OCI-M1 (cell line): ENCODE measurements at places on chromosomes 1 and 21.
A peak's percentile ranks its signal among the peaks of the same experiment; 100 is the strongest.

DNA sequence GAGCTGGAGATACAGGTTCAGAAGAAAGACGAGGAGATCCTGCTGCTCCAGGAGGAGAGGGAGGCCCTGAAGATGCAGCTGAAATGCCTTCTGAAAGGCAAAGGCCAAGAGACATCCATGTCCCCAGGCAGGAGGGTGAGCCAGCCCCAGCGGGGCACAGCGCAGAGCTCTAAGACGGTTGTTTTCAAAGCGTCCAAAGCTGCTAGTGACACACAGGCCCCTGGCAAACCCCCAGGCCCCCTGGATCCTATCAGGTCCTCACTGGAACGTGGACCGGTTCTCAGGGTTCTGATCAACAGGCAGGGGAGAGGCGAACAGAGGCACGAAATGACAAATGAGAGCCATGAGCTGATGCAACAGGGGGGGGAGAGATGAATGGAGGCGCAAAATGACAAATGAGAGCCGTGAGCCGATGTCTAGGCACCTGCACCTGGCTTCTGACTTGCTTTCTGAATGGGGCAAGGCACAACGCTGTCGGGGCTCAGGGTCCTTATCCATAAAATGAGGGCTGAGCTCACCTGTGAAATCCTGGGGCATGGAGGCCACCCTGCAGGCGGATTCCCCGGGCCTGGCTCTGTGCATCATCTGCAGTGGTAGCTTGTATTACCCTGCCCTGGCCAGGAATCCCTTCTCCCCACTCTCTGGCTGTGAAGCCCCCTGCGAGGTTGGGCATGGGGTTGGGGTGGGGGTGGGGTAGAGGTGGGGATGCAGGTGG lies 9.2 kb downstream of the CCDC27 start:
- no peak for DNase-seq

- peak; percentile 69 for DNase-seq
Measured at GRCh38 chr21:21955204-21955603, 957.0 kb downstream of the NCAM2 start.

DNA sequence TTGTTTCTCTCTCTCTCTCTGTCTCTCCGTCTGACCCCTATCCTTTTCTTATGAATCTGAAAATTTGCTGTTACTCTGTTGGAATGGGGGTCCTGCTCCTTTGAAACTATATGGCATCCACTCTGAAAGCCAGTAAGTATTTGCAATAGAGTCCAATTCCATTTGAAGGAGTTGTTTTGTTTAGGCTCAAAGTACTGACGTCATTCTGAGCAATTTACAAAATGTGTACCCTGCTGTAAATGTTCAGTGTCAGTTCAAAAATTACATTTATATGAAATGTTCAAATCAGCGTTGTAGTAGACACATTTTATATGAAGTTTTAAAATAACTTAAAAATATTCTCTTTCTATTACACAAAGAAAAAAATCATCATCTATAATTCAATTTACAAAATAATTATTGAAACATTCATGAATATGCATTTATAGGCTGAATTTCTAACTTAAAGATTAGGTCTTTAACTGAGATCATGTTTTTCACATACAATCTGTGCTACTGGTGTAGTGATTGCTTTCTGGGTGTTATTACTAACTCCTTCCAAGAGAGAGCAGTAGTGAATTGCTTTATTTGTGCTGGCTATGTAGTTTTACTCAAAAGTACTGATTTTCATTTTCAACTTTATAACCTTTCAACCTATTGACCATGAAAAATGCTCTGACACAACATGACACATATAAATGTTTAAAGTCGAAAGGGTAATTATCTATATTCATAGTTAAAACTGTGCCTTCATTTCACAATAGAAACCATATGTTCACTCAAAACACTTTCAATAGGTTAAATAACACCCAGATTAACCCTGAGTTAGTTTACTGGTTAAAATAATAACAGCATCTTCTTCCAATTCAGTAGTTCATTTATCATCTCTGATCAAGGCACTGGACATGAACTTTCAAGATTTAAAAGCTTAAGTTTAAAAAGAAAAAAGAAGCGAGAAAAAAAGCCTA lies 253.1 kb upstream of the ADGRL4 start:
- peak; percentile 60 for DNase-seq

DNA sequence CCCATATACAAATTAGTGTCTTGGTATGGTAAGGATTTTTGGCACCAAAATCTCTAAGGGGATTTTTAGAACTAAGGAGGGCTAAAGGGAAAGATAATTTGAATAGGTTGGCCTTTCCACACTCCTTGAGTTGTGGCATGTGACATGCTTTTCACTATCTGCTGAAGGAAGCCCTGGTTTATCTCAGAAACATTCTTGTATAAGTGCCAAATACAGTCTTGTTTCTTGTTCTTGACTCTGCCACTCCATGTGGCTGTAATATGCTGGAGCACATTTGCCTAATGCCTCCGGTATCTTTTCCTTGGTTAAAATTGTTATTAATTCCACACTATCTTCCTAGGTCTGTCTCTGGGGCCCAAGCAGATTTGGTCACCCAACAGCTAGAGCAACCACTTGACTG lies 457.0 kb downstream of the USP25 start:
- peak; percentile 44 for DNase-seq

GRCh38 chr1:56838759-56839158 lies 15.8 kb upstream of the C8A start:
- DNase-seq = no peak

- DNase-seq = no peak
Measured at GRCh38 chr1:168963601-168964000, 142.9 kb upstream of the ATP1B1 start.

DNA sequence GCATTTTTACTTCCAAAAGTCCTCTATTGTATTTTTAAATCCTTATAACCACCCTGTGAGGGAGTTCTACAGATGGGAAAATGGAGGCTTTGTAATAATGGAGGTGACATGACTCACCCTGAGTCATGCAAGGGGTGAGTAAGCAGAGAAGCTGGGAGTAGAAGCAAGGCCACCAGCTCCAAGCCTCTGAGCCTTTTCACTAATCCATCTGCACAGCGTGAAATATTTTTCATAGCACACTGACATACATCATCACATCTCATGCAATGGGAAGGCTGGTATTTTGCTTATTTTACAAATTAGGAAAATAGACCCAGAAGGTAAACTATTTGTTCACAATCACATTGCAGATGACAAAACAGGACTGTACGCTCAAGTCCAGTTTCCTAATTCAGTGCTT lies 96.9 kb downstream of the KCNH1 start:
- peak; percentile 27 for DNase-seq

GRCh38 chr21:15221799-15222386 lies 157.1 kb upstream of the NRIP1 start:
- no peak for DNase-seq

- DNase-seq = no peak
Measured at GRCh38 chr21:33667636-33668035, 25.3 kb downstream of the ITSN1 start.

DNA sequence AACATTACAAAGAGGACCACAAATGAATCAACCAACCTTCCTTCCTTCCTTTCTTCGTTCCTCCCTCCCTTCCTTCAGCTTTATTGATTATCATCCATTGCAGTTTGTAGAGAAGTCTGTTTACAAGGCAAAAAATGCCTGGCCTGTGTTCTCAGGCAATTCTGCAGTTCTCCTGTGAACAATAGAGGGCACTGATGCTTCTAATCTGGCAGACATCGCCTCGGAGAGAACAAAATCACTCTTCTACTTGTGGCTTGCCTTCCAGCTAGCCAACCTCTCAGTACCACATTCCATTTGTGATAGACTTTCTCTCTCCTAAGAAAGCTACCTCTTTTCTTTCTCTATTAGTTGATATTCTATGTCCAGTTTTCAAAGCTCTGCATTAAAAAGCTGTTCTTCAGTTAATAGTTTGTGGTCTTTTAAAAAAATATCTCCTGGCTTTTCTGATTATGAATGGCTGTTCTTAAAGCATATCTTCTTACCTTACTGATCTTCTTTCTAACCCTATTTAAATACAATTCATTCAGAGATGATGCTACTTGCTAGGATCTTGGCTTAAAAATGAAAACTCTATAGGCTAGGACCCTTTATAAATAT lies 26.9 kb upstream of the ESRRG start:
- peak; percentile 79 for DNase-seq

GRCh38 chr1:37667023-37667671 lies 25.2 kb upstream of the CDCA8 start:
- DNase-seq = no peak

DNA sequence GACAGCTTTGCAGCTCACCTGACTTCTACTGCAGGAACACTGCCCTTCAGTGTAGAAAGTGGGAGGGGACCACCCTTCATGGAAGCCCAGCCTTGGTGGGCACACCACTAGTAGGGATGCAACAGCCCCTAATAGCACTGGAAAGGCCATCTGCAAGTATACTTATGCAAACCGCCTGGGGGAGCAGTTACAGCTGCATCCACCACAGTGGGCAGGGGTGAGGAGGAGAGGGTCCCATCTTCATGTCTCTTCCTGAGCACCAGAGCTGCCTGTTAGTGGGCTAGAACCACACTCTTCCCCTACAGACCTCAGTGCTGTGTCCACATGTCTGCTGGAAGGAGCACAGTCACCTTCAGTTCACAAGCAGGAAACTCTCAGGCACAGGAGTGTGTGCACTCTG lies 66.2 kb upstream of the LHX8 start:
- DNase-seq = no peak

- DNase-seq = no peak
Measured at GRCh38 chr1:94895518-94895917, 31.4 kb downstream of the CNN3 start.

DNA sequence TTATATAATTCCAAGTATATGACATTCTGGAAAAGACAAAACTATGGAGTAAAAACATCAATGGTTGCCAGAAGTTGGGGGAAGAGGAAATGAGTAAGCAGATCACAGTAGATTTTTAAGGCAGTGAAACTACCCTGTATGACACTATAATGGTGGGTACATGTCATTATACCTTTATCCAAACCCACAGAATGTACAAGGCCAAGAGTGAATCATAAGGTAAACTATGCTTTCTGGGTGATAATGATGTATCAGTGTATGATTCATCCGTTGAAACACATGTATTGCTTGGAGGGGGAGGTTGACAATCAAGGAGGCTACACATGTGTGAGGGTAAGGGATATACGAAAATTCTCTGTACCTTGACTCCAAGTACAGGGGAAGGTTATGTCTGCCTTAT lies 862.7 kb downstream of the PLA2G4A start:
- peak; percentile 22 for DNase-seq

GRCh38 chr1:12094180-12094579 lies 31.1 kb downstream of the TNFRSF8 start:
- DNase-seq = no peak

DNA sequence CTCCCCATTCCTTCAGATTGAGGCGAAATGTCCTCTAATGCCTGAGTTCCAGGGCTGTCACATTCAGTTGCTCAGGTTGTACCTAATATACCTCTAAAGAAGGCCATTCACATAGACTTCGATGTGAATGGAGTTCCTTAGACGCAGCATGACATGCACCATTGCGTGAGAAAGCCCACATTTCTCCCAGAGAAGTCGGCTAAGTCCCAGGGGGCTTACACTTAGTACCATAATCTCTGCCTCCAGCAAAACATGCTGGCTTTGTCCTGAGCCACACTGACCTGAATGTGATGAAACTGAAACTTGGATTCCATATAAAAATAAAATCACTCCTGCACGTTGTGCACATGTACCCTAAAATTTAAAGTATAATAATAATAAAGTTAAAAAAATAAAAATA lies 23.2 kb upstream of the SLC2A1 start:
- DNase-seq = no peak

DNA sequence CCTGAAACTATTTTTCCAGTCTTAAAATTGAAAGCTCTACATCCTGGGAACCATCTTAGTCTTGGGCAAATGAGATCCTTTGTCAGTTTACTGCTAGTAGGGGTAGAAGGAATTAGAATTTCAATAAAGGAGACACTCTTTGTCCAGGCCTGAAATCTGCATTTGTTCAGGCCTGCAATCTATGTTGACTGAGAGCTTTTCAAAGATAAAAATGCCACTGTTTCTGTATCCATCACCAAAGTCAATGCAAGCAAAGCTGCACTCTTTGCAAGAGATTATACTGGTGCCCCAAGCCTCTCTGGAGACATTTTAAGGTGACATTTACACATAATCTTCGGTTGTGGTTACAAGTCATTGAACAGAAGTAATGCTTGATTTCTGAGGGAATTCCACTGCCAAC lies 135.7 kb downstream of the CTH start:
- DNase-seq = no peak

GRCh38 chr1:81407000-81407821 lies 393.5 kb upstream of the ADGRL2 start:
- DNase-seq = no peak

DNA sequence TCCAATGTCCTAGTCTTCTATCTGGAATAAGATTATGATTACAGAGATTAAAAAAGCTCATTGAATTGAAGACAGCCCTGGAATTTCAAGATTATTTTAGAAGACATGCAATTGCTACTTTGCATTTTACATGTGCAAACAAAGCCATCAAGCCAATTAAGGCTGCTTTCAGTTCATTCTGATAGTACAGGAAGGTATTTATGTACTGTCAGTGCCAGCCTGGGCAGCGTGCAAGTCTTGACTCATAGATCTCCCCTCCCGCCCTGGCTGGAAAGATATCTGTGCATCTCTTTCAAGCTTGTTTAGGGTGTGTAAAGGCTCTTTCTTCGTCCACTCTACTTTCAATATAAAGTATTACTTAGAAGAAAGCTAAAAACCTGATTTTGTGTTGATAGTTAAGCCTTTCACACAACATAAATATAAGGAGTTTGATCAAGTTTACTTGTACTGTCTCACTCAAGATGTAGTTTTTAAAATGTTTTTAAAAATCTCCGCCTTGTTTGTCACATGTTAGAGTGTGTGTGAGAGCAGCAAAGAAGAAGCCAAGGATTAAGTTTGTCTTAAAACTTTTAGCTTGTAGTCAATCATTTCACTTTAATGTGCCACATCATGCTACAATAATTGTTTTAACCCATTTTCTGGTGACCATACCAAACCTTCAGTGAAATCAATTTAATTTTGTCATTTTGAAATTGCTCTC lies 13.6 kb upstream of the LYPLAL1 start:
- peak; percentile 25 for DNase-seq
